ENCODE measurements at places on chromosomes 11 and 22.

GRCh38 chr11:8671193-8671612, 11.3 kb downstream of the TRIM66 start:
- DNase-seq: peak; percentile 9

DNA sequence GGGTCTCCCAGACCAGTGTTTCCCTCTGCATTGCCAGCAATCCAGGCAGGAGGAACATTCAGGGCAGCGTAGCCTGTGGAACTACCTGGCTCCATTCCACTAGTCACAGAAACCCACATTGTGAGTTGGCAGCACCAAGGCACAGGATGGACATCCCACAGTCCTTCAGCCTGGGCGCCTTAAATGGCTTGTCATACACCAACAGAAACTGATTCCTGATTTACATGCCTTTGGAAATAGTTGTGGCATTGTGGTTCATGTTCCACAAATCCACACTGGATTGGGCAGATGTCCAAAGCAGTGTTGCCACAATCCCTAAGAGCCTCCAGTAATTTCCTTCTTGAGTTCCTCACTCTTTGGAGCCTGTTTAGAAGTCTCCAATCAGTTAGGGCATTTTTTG, 225.6 kb downstream of the BLID start:
- no peak for DNase-seq

DNA sequence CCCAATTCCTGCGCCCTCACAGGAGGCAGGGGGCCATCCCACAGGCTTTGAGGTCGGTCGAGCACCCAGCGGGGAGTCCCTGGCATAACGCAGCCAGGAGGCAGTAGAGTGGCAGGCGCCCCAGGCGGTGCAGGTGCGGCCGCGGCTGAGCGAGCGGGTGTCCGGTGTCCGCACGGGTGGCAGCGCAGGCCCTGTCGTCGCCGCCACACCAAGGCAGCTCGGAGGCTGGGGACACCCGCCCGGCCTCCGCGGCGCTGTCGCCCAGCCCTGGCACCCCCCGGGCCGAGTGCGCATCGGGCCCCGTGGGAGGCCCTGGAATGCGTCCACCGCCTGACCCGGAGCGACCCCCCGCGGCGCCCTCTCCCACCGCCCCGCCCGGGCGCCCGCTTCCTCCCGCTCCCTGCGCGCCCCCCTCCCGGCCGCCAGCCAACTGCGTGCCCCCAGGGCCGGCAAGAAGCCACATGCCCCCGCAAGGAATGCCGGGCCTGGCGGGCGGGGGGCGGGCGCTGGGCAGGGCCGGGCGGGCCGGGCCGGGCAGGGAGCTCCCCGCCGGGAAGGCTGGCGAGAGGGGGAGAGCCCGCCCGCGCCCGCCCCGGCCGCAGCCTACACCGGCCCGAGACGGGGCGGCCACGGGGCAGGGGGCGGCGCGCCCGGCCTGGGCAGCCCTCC, 33.9 kb downstream of the PRDM11 start:
- DNase-seq: no peak

DNA sequence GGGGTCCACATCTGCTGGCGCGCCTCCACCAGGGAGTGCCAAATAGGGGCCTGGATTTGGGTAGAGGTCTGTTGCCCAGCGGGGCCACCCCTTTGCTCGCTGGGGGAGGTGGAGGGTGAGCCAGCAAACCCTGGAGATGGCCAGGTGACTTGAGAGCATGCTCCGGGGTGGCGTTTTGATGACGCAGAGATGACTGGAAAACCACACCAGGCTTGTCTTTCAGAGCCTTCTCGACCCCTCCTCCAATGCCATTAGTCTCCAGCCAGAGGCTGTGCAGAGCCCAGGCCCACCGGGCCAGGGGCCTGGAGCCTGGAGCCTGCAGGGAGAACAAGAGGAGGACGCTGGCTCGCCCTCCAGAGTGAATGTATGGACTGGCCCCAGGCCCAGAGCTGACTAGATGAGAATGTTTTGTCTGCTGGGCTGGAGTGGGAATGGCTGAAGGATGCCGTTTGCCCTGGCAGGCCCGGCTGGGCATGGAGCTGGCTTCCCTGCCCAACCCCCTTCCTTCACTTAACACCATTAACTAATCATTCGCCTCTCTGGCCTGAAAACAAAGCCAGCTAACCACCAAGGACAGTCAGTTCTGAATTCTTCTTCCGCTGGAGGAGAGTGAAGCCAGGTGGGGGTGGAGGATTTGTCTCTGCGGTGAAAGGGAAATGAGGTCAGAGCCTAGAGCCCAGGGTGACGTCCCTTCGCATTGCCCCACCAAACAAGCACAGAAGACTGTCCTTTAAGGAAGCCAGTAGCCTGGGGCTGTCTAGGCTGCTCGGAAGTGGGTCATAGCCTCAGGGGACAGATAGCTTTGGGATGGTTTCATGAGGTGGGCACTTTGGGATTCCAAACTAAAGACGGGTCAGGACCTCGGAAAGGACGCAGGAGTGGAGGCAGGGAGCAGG, 1.6 kb upstream of the MCAM start:
- DNase-seq: no peak

DNA sequence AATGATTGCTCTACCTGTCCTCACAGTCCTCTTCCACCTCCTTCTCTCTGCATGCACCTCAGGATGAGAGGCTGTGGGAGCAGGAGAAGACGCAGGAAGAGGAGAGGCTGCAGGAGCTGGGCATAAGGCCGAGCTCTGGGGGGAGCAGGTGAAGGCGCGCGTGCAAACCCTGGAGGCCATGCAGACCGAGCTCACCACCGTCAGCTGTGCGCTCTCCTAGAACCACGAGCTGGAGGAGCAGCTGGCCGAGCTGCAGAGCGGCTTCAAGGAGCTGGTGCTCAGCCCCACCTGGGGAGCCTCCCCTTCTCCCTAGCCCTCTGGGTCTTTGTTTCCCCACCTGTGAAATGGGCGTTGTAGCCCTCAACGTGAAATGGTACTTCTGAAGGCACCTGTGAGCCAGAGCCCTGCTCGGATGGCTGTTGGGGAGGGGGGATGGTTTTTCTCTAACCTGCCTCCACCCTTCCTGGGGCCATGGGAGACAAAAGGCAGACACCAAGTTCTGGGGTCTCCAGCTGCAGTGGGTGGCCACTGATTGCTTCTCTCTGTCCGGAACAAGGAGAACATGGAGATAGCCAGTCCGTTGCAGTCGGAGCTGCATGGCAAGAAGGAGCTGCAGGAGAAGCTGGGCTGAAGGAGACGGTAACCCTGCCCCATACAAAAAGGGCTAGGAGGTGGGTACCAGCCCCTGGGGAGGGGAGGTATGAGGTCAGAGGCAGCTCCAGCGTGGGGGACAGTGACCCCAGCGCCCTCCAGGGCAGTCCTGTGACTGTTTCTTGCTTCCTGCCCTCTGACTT, 65.2 kb upstream of the A4GALT start:
- DNase-seq: no peak

- no peak for DNase-seq
Observed at GRCh38 chr22:29661336-29661735, 57.9 kb downstream of the NF2 start.

Data from GOT3 (cell line).